ENCODE measurements at places on chromosomes 3 and 15.

GRCh38 chr3:182957226-182957625 is 23.1 kb downstream of the DCUN1D1 start:
- no peak for DNase-seq

GRCh38 chr3:10757821-10758130 is 58.3 kb upstream of the SLC6A11 start:
- DNase-seq = no peak

DNA sequence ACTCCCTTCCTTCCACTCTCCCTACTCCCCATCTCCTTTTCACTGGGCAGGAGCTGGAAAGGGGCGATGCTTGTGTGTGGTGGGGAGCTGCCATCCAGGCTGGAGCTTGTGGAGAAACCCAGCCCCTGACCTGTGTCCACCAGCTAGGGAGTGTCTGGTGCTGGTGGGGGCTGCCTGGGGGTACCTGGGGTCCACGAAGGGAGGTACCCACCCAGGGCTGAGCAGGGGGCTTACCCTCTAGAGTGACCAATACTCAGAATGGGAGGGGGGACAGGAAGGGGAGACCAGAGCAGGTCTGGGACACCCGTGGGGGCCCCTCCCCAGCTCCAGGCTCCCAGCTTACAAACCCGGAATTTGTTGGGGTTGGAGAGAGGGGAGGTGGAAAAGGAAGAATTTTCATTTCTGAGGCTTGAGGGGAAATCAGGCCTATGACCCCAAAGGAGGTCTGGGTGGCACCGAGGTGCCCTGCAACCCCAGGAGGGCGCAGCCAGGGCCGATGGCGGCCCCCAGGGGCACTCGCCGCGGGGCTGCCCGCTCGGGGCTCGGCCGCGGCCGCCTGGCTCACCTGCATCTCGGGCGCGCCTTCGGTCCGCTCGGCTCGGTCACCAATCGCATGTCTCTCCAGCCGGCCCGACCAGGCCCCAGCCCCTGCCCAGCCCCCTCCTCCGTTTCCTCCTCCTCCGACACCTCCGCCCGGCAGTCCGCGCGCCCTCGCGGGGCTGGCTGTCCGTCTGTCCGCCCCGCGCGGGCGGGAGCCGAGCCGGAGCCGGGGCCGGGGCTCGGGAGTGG is 773 bp downstream of the LINGO1 start:
- DNase-seq = no peak

GRCh38 chr15:74037171-74038117 is 42.9 kb downstream of the PML start:
- no peak for DNase-seq

DNA sequence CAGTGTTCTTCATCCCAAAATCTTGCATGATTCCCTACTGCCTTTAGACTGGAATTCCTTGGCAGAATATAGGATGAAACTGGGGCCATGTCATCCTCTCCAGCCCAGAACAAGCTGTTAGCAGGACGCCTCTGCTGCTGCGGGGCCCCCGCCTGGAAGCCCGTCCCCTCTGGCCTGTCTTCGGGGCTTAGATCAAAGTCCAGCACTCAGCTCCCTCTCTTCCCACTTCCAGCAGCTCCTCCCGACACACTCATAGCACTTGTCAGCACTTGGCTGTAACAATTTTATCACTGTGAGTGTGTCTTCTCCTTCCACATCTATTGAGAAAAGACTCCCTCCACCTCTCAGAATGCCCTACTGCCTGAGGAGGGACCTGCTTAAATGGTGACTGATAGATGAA is 112.0 kb upstream of the HACD2 start:
- no peak for DNase-seq

GRCh38 chr3:18771931-18772330 is 346.8 kb upstream of the SATB1 start:
- no peak for DNase-seq
